ENCODE measurements at places on chromosomes 3 and 15.
A peak's percentile ranks its signal among the peaks of the same experiment; 100 is the strongest.

GRCh38 chr3:68988740-68989139 is 24.7 kb downstream of the EOGT start:
- no peak for DNase-seq
- no peak overlapping the region for H3K27ac ChIP-seq
- H3K27me3 ChIP-seq: no peaks in the 10 kb centered on the region
- H3K4me1 ChIP-seq: no peaks in the 10 kb centered on the region
- no peaks in the 10 kb centered on the region for H3K36me3 ChIP-seq
- no peak overlapping the region for H3K4me3 ChIP-seq

- H3K4me3 ChIP-seq: peak within 1 kb of the TSS; percentile 26
- H3K27me3 ChIP-seq: peaks cover 11% of the 10 kb centered on the region
- no peaks in the 10 kb centered on the region for H3K36me3 ChIP-seq
- H3K4me1 ChIP-seq: peaks cover 3% of the 10 kb centered on the region
- DNase-seq: no peak
Measured at GRCh38 chr3:62874711-62875557, at the start of gene CADPS. Gene CADPS, minus strand, starts transcription at chr3:62875416. Its CDS starts 387 bp downstream, at chr3:62875029.

- no peaks in the 10 kb centered on the region for H3K4me1 ChIP-seq
- no peaks in the 10 kb centered on the region for H3K27me3 ChIP-seq
- no peak overlapping the region for H3K27ac ChIP-seq
Measured at GRCh38 chr15:40722934-40723333, 28.0 kb downstream of the RAD51 start.

- H3K4me3 ChIP-seq: no peak overlapping the region
- H3K27ac ChIP-seq: no peak overlapping the region
- no peaks in the 10 kb centered on the region for H3K4me1 ChIP-seq
- H3K36me3 ChIP-seq: no peaks in the 10 kb centered on the region
- H3K27me3 ChIP-seq: no peaks in the 10 kb centered on the region
- no peak for DNase-seq
Measured at GRCh38 chr3:143146486-143147274, 27.1 kb downstream of the CHST2 start.

DNA sequence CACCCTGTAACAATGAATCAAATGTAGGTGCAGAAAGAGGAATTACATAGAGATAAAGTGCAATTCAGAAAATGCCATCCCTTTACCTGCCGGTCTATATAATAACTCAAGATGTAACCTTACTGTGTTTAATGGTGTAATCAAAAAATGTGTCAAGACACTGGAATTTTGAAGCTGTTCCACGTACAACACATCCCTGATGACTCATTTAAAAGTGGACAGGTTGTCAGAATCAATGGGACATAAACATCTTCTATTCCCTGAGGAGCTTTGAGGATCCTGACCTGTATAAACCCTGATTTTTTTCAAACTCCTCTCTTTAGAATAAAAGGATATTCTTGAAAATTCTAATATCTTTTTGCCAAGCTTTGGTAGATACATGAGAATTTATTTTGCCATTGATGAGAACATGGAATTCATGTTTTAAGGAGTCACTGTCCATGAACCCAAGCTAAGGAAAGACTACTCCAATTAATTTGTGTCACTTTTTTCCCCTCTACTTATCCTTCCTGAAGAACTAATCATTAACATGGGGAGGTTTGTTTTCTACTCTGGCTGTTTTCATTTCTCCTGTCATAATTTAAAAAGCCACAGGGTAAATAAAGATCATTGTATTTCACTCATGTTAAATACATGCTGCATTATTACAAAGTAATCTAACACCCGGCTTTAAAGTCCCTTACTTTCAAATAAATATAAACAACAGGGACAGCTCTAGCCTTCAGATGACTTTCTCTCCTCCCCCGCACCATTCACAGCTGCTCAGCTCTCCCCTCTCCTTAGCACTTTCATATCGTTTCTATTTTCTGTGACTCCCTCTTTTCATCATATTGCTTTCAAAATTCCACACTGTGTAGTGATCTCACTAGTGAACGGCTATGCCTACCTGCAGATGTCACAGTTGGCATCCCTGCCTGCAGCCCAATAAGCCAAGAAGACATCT is 138.3 kb downstream of the TAFA4 start:
- DNase-seq: no peak
- no peak overlapping the region for H3K4me3 ChIP-seq
- no peaks in the 10 kb centered on the region for H3K4me1 ChIP-seq
- no peaks in the 10 kb centered on the region for H3K27me3 ChIP-seq
- no peak overlapping the region for H3K27ac ChIP-seq
- H3K36me3 ChIP-seq: no peaks in the 10 kb centered on the region

DNA sequence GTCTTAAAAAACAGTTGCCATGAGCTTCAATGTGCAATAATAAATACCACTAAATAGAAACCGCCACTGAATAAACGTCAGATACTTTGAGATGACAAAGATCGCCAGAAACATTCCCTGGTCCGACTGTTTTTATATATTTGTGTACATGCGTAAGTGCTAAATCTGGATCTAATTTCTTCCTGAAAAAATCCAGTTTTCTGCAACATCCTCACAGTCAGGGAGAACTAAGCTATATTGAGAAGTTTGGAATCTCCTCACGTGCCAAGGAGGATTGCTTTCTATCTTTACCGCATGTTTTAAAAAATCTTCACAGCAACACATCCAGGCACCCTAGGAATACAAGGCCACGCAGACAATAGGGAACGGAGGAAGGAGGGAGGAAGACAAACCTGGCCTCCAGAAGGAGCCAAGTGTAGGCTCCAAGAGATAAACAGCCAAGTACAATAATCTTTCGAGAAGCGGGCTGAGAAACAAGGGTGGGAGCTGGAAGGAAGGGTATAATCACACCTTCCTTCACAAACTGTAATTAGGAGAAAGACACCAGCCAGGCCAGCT is 5.7 kb downstream of the VGLL4 start:
- peaks cover 43% of the 10 kb centered on the region for H3K4me1 ChIP-seq
- no peak overlapping the region for H3K4me3 ChIP-seq
- H3K36me3 ChIP-seq: peaks cover 30% of the 10 kb centered on the region
- no peaks in the 10 kb centered on the region for H3K27me3 ChIP-seq
- no peak overlapping the region for H3K27ac ChIP-seq

- no peaks in the 10 kb centered on the region for H3K36me3 ChIP-seq
- no peak for DNase-seq
Measured at GRCh38 chr3:187243933-187244524, 46.7 kb downstream of the RTP1 start.

GRCh38 chr15:47331829-47332393 is 385.4 kb upstream of the SEMA6D start:
- DNase-seq: no peak
- no peaks in the 10 kb centered on the region for H3K4me1 ChIP-seq
- no peaks in the 10 kb centered on the region for H3K36me3 ChIP-seq
- no peak overlapping the region for H3K4me3 ChIP-seq
- H3K27me3 ChIP-seq: no peaks in the 10 kb centered on the region
- H3K27ac ChIP-seq: no peak overlapping the region

DNA sequence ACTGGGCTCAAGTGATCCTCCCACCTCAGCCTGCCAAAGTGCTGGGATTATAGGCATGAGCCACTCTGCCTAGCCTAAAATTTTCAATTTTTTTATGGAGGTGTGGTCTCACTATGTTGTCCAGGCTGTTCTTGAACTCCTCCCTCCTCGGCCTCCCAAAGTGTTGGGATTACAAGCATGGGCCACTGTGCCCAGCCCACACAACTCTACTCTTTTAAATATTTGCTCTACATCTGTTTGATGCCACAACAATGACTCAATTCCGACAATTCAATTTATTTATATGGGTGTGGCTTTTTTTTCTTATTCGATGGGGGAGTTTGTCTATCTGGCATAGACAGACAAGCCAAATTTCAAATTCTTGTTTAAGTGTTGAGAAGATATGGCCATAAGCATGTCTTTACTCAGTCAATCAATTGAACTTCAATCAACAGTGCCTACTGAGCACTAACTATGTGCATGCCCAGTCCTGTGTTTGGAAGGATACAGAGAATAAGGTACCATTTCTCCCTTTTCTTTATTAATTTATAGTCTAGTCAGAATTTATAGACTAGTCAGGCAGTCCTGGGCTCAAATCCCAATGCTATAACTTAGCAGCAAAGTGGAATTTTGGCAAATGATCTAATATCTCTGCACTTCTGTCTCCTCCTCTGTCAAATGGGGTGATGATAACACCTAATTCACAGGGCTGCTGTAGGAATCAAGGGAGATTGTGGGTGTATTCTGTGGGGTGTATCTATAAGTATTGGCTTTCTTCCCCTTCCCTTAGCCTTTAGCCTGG is 54.6 kb upstream of the PIAS1 start:
- H3K4me1 ChIP-seq: peaks cover 3% of the 10 kb centered on the region
- no peaks in the 10 kb centered on the region for H3K36me3 ChIP-seq

GRCh38 chr3:57864853-57865252 is 108.7 kb downstream of the SLMAP start:
- H3K4me1 ChIP-seq: no peaks in the 10 kb centered on the region
- peaks cover 62% of the 10 kb centered on the region for H3K36me3 ChIP-seq
- DNase-seq: no peak
- H3K27ac ChIP-seq: no peak overlapping the region

DNA sequence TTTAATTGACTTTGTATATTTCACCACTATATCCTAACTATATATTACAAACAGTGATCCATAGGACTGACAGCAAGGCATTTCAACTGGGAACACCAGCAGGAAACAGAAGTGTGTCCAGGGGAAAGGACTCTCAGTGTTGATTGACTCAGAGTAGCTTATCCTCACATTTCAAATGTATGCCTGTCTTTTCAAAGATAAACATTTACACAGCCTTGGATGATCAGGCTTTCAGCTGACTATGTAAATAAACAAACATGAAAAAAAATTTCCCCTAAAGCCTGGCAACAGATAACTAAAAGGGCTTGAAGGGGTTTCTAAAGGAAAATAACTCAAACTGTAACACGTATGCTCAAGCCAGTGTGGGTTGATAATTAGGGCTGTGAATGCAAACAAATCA is 321.8 kb downstream of the TBC1D5 start:
- no peaks in the 10 kb centered on the region for H3K27me3 ChIP-seq
- H3K4me1 ChIP-seq: no peaks in the 10 kb centered on the region
- H3K4me3 ChIP-seq: no peak overlapping the region
- no peaks in the 10 kb centered on the region for H3K36me3 ChIP-seq
- H3K27ac ChIP-seq: no peak overlapping the region

- H3K27ac ChIP-seq: no peak overlapping the region
- DNase-seq: no peak
- H3K4me1 ChIP-seq: peaks cover 2% of the 10 kb centered on the region
- no peak overlapping the region for H3K4me3 ChIP-seq
- H3K36me3 ChIP-seq: peaks cover 61% of the 10 kb centered on the region
Measured at GRCh38 chr3:112013784-112014143, 15.0 kb downstream of the TAGLN3 start.

DNA sequence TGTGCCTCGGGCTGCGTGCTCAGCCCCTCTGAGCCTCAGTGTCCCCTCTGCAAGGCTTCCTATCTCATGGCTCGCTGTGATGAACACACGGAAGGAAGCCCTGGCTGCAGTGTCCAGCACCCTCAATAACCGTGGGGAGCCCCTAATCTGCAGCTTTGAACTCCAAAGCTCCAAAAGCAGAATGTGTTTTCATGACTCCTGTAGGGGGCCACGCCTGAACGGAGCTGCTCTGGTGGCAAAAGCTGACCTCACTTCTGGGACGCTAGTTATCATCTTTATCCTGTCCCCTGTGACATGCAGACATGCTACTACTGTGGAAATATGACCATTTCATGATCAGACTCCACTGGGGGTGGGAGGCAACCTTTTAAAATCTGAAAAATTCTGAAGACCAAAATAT is 98.8 kb downstream of the SEC22A start:
- no peak overlapping the region for H3K4me3 ChIP-seq
- no peaks in the 10 kb centered on the region for H3K36me3 ChIP-seq
- no peaks in the 10 kb centered on the region for H3K4me1 ChIP-seq
- DNase-seq: no peak

DNA sequence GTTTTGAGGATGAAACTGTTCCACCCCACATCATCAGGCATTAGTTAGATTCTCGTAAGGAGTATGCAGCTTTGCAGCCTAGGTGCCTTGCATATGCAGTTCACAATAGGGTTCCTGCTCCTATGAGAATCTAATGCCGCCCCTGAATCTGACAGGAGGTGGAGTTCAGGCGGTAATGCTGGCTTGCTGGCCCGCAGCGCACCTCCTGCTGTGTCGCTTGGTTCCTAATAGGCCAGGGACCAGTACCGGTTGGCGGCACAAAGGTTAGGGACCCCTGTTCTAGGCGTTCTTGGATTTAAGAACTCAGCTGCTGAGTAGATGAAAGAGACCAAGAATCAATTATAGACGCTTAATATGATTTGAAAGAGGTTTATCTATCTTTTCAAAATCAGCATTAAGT is 595.4 kb downstream of the CADM2 start:
- no peak for DNase-seq
- no peaks in the 10 kb centered on the region for H3K4me1 ChIP-seq
- no peak overlapping the region for H3K27ac ChIP-seq
- no peaks in the 10 kb centered on the region for H3K27me3 ChIP-seq
- H3K36me3 ChIP-seq: no peaks in the 10 kb centered on the region

- no peak overlapping the region for H3K27ac ChIP-seq
- H3K4me1 ChIP-seq: no peaks in the 10 kb centered on the region
- no peaks in the 10 kb centered on the region for H3K27me3 ChIP-seq
Measured at GRCh38 chr3:64518496-64518895, 169.3 kb downstream of the ADAMTS9 start.

DNA sequence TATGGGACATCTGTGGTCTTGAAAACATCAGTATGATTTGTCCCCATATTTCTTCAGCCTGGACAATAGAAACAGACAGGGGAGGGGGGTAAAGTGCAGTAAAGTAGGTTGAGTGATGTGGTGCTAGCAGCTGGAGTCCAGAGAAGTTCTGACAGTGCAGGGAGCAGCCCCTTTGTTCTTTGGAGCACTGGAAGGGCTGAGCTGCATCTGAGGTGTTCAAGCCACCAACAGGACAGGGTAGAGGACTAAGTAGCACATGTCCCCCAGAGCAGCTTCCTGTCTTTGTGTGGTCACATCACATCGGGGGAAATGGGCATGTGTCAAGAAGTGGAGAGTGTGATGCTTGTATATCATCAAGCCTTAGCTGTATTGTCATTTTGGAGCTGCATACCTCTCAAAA is 12.1 kb downstream of the MRPS22 start:
- peaks cover 89% of the 10 kb centered on the region for H3K36me3 ChIP-seq
- peaks cover 15% of the 10 kb centered on the region for H3K4me1 ChIP-seq
- H3K4me3 ChIP-seq: no peak overlapping the region
- no peak overlapping the region for H3K27ac ChIP-seq
- DNase-seq: no peak

DNA sequence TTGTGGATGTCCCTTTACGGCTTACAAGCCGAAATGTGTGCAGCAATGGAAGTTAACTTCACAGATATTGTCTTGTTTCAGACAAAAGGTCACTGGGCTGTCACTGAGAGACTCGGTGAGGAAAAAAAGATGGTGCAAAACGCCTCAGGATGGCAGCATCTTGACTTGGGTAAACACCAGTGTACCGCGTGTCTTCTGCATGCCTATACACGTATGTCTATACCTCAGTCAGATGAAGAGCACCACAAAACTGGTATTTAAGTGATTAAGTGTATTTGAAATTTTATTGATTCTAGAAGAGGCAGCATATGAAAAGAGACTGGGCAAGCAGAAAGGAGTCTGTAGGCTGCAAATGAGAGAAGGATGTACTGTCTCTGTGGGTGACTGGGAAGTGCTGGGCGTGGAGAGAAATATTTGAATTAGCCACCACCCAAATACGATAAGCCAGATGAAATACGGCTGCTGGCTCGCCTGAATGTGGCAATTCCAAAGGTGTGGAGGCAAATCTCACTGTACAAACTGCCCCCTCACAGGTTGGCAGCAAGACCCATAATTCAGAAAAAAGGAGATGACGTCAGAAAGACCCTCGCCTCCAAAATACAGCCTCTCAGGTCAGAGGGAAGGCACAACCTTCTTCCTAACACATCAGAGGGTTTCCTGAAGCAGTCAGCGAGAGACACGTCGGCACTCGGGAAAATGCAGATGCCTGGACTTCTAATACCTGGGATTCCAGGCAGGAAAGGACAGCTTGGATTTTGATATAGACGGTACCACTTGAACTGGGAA is 53.4 kb upstream of the NEO1 start:
- H3K27ac ChIP-seq: no peak overlapping the region
- H3K36me3 ChIP-seq: no peaks in the 10 kb centered on the region
- no peak for DNase-seq
- peaks cover 1% of the 10 kb centered on the region for H3K4me1 ChIP-seq
- no peak overlapping the region for H3K4me3 ChIP-seq
